CD4-positive, alpha-beta memory T cell (primary cell): ENCODE measurements at places on chromosomes 11 and 22. TPM values are rescaled to one million over a fixed set of nuclear protein-coding genes. Genes with fewer than 3 reads are reported as not detected.

Gene MMP12
- total RNA-seq = not detected

Gene C1QTNF6
- total RNA-seq = 24.8 TPM

DNA sequence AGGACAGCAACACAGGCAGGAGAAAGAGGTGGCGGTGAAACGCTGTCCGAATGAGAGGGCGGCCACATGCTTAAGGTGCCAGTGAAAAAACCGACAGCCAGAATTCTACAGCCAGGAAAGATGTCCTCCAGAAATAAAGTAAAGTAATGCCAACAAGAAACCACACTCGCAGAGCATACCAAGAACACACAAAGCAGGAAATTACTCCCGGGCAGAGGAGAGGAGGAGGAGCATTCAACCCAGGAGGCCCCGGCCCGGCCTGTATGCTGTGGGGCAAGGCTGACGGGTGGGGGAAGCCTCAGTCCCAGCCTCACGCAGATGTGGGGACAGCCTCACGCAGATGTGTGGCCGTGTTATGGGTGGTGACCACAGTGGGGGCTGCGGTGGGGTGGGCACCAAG, 28.0 kb downstream of the CHID1 start:
- H3K4me3 ChIP-seq = no peak overlapping the region
- DNase-seq = no peak
- H3K36me3 ChIP-seq = no peaks in the 10 kb centered on the region
- no peak overlapping the region for H3K27ac ChIP-seq
- no peaks in the 10 kb centered on the region for H3K27me3 ChIP-seq

- H3K27me3 ChIP-seq = no peaks in the 10 kb centered on the region
- no peaks in the 10 kb centered on the region for H3K36me3 ChIP-seq
- H3K4me1 ChIP-seq = no peaks in the 10 kb centered on the region
- DNase-seq = no peak
- H3K4me3 ChIP-seq = no peak overlapping the region
These were observed 2.1 kb downstream of the TRIM29 start for GRCh38 chr11:120135838-120136237.

DNA sequence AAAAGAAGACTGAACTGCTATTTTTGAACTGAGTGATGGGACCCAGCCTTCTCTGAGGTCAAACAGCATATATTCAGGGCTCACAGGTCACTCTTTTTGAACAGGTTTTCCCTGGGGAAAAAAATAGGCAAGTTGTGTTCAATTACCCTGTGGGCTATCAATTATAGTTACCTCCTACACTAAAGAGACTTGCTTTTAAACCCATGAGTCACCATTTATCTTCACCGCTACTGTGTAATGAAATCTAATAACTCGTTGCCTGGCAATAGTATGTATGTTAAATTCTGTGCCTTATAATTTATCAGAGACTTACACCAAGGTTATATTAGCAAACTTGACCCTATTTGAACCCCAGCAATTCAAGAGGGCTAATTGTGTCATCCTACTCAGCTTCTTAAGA, 98.5 kb downstream of the CYP2R1 start:
- no peak overlapping the region for H3K4me3 ChIP-seq
- H3K27ac ChIP-seq = no peak overlapping the region
- no peaks in the 10 kb centered on the region for H3K27me3 ChIP-seq
- no peaks in the 10 kb centered on the region for H3K4me1 ChIP-seq

- no peaks in the 10 kb centered on the region for H3K27me3 ChIP-seq
- no peak overlapping the region for H3K4me3 ChIP-seq
- H3K4me1 ChIP-seq = no peaks in the 10 kb centered on the region
- DNase-seq = no peak
- H3K36me3 ChIP-seq = no peaks in the 10 kb centered on the region
These were observed 64.4 kb downstream of the GRAMD1B start for GRCh38 chr11:123494195-123495050.

DNA sequence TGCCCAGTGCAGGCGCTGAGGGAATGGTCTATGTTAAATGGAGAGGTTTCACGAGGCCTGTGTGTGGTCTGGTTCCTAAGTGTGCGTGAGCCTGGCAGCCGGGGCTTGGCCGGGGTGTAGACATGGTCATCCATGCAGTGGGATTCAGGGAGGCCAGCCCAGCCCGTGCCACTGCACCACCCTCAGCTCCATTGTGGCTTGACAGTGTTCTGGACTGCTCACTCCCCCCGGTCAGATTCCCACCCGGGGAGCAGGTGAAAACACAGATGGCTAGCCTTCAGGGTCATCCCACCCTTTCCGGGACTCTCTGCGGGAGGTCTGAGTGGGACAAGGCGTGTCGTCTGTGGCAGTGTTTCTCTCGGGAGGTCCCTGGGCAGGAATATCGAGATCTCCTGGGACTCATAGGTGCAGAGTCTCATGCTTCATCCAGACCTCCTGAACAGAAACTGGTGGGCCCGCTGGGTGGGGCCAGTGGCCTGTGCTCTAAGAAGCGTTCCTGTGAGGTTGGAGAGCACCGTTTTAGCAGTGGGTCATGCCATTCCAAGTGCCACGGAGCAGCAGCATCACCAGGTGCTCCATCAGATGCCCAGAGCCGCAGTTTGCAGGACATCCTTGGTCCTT, 52.3 kb downstream of the ST14 start:
- no peaks in the 10 kb centered on the region for H3K36me3 ChIP-seq
- no peak overlapping the region for H3K4me3 ChIP-seq
- H3K27me3 ChIP-seq = no peaks in the 10 kb centered on the region
- no peak overlapping the region for H3K27ac ChIP-seq
- peaks cover 7% of the 10 kb centered on the region for H3K4me1 ChIP-seq
- no peak for DNase-seq
